ENCODE measurements at places on chromosomes 7 and 10. TPM values are rescaled to one million over a fixed set of nuclear protein-coding genes. Genes with fewer than 3 reads are reported as not detected.
A peak's percentile ranks its signal among the peaks of the same experiment; 100 is the strongest.

Gene ANKRD1
- 0.83 TPM for total RNA-seq

GRCh38 chr7:107100824-107101223 lies 56.3 kb downstream of the PRKAR2B start:
- H3K27me3 ChIP-seq: no peaks in the 10 kb centered on the region
- no peak overlapping the region for H3K4me3 ChIP-seq
- no peaks in the 10 kb centered on the region for H3K36me3 ChIP-seq
- H3K4me1 ChIP-seq: peaks cover 22% of the 10 kb centered on the region
- DNase-seq: no peak

DNA sequence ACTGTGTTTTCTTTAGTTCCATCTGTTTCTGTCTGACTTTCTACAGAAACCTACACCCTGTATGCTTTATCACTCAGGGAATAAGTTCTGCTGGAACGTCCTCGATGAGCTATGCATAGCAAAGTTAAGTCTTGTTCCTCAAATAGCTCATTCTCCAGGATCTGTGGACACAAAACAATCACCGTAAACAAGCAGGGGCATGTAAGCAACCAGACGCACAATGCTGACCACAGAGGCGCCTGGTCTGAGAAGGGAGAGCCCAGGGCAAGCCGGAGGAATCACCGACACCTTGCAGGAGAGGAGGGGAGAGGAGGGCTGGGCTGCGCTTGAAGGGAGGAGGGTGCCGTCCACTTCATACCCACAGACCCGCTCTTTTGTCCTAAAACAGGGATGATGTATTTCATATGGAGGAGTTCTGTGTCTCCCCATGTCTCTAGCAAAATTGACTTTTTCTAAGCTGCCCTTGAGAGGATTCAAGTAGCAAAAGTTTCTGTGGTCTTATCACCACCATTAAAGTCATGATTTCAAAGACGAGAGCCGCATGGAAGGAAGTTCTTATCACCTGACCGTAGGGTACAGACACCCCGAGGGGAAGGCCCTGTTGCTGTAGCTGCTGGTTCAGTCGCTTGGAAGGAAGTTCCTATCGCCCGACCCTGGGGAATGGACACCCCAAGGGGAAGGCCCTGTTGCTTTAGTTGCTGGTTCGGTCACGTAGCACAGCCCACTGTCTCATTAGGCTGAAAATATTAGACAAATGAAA lies 14.3 kb downstream of the CALML3 start:
- peak overlapping the region; percentile 58 for H3K27ac ChIP-seq
- H3K4me3 ChIP-seq: no peak overlapping the region
- H3K27me3 ChIP-seq: no peaks in the 10 kb centered on the region
- H3K36me3 ChIP-seq: no peaks in the 10 kb centered on the region
- H3K4me1 ChIP-seq: peaks cover 32% of the 10 kb centered on the region
- no peak for DNase-seq

GRCh38 chr10:84416245-84416555 lies 87.8 kb downstream of the CCSER2 start:
- peaks cover 13% of the 10 kb centered on the region for H3K4me1 ChIP-seq
- H3K27me3 ChIP-seq: no peaks in the 10 kb centered on the region
- peaks cover 6% of the 10 kb centered on the region for H3K36me3 ChIP-seq
- no peak overlapping the region for H3K27ac ChIP-seq

Gene HACD1
- total RNA-seq: 51.9 TPM

Gene UCMA
- total RNA-seq: not detected

GRCh38 chr10:102778781-102779180 lies 35.0 kb downstream of the WBP1L start:
- H3K4me3 ChIP-seq: no peak overlapping the region
- DNase-seq: no peak
- no peaks in the 10 kb centered on the region for H3K36me3 ChIP-seq
- H3K27me3 ChIP-seq: no peaks in the 10 kb centered on the region
- peaks cover 100% of the 10 kb centered on the region for H3K4me1 ChIP-seq

- H3K4me1 ChIP-seq: no peaks in the 10 kb centered on the region
- H3K27ac ChIP-seq: no peak overlapping the region
- H3K36me3 ChIP-seq: no peaks in the 10 kb centered on the region
- peak; percentile 89 for DNase-seq
- no peak overlapping the region for H3K4me3 ChIP-seq
Measured at GRCh38 chr10:52776471-52776903, 3.9 kb upstream of the MBL2 start.

Gene SPDYE8
- not detected for total RNA-seq

DNA sequence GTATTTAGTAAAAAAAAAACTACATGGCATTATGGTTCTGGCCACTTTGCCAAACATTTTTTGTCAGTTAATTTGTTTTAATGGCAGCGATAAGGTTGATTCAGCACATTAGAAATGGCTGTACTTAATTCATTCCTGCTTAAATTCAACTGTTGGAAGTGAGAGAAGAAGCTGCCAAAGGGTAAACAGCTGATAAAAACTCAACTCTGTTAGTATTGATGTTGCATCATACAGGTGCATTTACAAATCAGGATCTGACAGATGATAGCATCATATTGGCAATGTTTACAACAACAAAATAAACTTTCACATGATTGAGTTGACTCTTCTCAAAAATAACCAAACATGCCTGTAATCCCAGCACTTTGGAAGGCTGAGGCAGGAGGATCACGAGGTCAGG lies 444.3 kb downstream of the IPMK start:
- no peaks in the 10 kb centered on the region for H3K4me1 ChIP-seq
- H3K36me3 ChIP-seq: no peaks in the 10 kb centered on the region
- H3K27me3 ChIP-seq: no peaks in the 10 kb centered on the region
- H3K4me3 ChIP-seq: no peak overlapping the region
- no peak overlapping the region for H3K27ac ChIP-seq

DNA sequence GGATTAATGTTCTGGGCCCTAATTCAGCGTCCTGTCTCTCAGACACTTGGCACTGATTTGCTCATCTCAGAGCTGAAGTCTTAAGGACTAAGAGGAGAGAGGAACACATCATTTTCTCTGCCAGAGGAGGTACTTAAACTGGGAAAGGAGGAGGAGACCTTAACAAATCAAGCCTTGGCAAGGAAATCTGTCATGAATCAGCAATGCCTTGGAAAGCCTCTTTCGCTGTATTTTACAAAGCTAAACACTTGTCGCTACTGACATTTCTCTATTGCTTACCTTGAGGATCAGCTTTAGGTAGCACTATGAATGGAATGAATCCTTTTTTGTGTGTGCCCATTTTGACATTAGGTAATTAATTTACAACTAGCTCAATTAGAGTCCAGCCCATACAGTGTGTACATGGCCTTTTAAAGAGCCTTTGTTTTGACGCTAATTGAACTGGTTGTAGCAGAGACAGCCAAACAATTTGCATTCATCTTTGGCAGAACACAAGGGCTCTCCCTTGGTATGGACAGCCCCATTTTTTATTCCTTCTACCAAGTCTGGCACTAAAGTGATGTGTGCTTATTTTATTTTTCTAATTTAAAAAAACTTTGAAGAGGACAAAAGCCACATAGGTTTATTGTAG lies 37.4 kb downstream of the AUTS2 start:
- no peaks in the 10 kb centered on the region for H3K36me3 ChIP-seq
- H3K27ac ChIP-seq: peak overlapping the region; percentile 54
- peaks cover 64% of the 10 kb centered on the region for H3K4me1 ChIP-seq
- H3K4me3 ChIP-seq: no peak overlapping the region

DNA sequence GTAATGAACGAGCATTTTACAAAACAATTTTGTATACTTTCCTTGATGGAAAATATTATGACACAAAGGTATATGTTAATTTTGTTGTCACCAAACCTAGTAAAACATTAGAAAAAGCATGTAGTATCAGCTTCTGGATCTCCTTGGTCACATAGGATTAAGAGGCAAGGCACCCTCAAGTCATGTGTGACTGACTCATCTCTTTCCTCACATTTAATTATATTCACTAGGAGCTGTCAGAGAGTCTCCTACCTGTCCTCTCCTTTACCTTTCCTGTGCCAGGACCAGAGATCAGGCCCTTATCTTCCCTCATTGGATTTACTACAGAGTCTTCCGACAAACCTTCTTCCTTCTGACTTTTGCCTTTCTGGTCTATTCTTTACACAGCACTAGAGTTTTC lies 111.3 kb upstream of the RPA3 start:
- no peaks in the 10 kb centered on the region for H3K4me1 ChIP-seq
- H3K27ac ChIP-seq: no peak overlapping the region
- no peaks in the 10 kb centered on the region for H3K36me3 ChIP-seq
- DNase-seq: no peak
- H3K27me3 ChIP-seq: no peaks in the 10 kb centered on the region
- H3K4me3 ChIP-seq: no peak overlapping the region

Gene UNCX
- not detected for total RNA-seq

Gene FEZF1
- total RNA-seq: not detected

GRCh38 chr7:157397731-157398691 lies 61.2 kb downstream of the DNAJB6 start:
- no peak for DNase-seq
- peaks cover 24% of the 10 kb centered on the region for H3K4me1 ChIP-seq
- peak overlapping the region; percentile 51 for H3K27ac ChIP-seq
- H3K27me3 ChIP-seq: no peaks in the 10 kb centered on the region
- no peak overlapping the region for H3K4me3 ChIP-seq

Gene EGR2
- 0.26 TPM for total RNA-seq

Gene PIP
- total RNA-seq: not detected

DNA sequence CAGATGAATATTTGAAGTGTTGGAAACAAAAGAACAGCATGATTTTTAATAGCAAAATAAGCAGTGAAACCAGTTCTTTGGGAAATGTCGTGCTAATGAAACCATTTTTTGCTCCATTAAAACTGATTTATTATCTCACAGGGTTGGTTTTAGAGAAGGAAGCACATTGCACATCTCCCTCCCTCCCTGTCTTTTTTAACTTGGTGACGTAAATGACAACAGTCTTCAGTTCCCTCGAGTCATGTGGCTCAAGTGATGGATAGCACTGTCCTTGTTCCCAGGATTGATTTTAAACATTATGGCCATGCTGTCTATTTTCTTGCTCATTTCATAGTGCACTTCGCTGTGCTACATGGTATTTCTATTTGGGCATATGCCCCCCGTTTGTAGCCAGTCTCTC lies 105.9 kb downstream of the DOCK1 start:
- no peak overlapping the region for H3K4me3 ChIP-seq
- no peaks in the 10 kb centered on the region for H3K36me3 ChIP-seq
- DNase-seq: no peak
- H3K4me1 ChIP-seq: peaks cover 15% of the 10 kb centered on the region

DNA sequence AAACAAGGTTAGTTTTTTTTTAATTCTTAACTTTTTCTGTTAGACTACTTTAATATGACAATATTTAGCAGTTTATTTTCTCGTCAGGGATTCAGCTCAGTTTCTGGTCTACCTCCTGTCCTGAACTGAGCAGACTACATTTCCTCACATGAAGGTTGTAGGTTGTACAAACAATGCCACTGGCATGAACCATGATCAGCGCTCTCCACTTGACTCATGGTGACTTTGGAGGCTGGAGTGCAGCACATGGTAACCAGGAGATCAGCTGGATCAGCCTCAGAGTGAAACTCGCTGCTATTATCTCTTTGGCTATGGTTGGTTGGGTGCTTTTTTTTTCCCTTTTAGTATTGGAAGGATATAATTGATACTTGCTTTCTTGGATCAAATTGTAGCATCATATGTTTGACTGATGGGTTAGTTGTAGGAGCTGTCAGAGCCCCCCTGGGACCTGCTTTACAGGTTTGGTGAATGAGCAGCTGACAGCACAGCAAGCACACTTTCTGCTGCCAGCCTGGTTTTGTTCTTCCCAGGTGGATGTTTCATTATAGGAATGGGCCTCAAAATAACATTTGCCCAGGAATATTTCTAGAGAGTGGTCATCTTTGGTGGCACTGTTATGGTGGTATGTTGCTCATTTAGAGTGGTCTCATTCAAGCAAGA lies 556.4 kb downstream of the AUTS2 start:
- no peak for DNase-seq
- H3K4me3 ChIP-seq: no peak overlapping the region
- H3K27ac ChIP-seq: no peak overlapping the region

DNA sequence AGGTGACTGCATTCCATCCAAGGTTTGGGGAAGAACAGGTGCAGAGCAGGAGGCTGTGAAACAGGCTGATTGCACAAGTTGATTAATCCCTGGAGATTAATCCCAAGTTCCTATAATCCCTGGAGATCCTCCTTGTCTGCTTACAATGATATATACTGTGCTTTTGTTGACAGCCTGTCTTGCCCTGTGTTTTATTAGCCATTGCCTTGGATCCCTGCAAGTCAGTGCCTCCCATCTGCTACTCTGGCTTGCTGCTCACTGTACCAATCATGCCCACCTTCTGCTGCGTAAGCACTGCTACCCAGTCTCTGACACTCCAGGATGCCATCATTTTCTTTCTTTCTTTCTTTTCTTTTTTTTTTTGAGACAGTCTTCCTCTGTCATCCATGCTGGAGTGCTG lies 65.4 kb downstream of the ANKRD61 start:
- DNase-seq: no peak
- no peak overlapping the region for H3K27ac ChIP-seq
- no peaks in the 10 kb centered on the region for H3K36me3 ChIP-seq
- no peak overlapping the region for H3K4me3 ChIP-seq

GRCh38 chr7:137953665-137954470 lies 48.0 kb downstream of the CREB3L2 start:
- no peaks in the 10 kb centered on the region for H3K36me3 ChIP-seq
- DNase-seq: no peak
- H3K27me3 ChIP-seq: no peaks in the 10 kb centered on the region
- H3K4me3 ChIP-seq: no peak overlapping the region

Gene FGF8
- total RNA-seq: not detected

GRCh38 chr7:3245077-3245476 lies 56.0 kb upstream of the SDK1 start:
- no peak overlapping the region for H3K27ac ChIP-seq
- no peaks in the 10 kb centered on the region for H3K36me3 ChIP-seq
- no peak for DNase-seq
- no peak overlapping the region for H3K4me3 ChIP-seq

Gene PNLIP
- not detected for total RNA-seq

DNA sequence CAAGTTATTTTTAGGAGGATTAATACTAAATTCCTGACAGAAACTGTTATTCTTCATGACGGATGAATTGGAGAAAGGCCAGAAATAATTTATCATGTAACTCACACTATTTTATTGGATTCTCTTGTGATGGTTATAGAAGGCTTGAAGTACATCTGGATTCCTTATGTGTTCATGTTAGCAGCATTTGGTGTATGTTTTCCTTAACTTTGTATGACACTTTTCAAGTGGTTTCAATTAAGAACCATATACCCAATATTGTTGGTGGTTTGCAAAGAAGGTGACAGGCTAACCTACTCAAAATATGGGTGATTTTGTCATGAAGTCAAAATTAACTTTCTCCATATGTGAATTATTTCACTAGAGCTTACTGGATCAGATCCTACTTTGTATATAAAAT lies 532.2 kb upstream of the CNTNAP2 start:
- H3K27me3 ChIP-seq: no peaks in the 10 kb centered on the region
- no peak overlapping the region for H3K4me3 ChIP-seq
- no peak for DNase-seq
- H3K4me1 ChIP-seq: no peaks in the 10 kb centered on the region
- no peaks in the 10 kb centered on the region for H3K36me3 ChIP-seq
- no peak overlapping the region for H3K27ac ChIP-seq

Gene PILRA
- total RNA-seq: 8.8 TPM

- peaks cover 11% of the 10 kb centered on the region for H3K36me3 ChIP-seq
- H3K27me3 ChIP-seq: no peaks in the 10 kb centered on the region
- H3K27ac ChIP-seq: peak overlapping the region; percentile 78
- peak overlapping the region; percentile 25 for H3K4me3 ChIP-seq
Measured at GRCh38 chr10:3096149-3096548, 28.8 kb downstream of the PFKP start.
